Jurkat, Clone E6-1 (cell line): ENCODE measurements at places on chromosomes 7 and 10.

DNA sequence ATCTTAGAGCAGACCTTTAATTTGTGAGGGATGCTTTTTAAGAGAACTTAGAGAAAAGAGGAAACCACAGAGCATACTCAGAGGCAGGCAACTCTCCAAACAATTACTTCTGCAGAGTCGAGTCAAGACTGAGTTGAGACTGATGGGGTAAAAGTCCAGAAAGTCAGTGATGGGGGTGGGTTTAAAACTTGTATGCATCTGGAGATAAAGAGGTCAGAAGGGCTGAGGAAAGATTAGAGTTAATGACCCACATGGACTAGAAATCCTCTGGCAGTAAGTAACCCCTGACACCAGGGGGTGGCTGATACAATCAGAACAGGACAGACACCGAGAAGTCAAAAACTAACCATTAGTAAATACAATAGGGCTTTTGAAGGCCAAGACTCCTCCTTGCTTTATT lies 42.4 kb upstream of the SEPTIN7 start:
- DNase-seq: no peak

GRCh38 chr7:116565981-116566380 lies 41.1 kb downstream of the CAV1 start:
- DNase-seq: no peak

- DNase-seq: no peak
Observed at GRCh38 chr10:120111628-120112027, 219.1 kb downstream of the SEC23IP start.

DNA sequence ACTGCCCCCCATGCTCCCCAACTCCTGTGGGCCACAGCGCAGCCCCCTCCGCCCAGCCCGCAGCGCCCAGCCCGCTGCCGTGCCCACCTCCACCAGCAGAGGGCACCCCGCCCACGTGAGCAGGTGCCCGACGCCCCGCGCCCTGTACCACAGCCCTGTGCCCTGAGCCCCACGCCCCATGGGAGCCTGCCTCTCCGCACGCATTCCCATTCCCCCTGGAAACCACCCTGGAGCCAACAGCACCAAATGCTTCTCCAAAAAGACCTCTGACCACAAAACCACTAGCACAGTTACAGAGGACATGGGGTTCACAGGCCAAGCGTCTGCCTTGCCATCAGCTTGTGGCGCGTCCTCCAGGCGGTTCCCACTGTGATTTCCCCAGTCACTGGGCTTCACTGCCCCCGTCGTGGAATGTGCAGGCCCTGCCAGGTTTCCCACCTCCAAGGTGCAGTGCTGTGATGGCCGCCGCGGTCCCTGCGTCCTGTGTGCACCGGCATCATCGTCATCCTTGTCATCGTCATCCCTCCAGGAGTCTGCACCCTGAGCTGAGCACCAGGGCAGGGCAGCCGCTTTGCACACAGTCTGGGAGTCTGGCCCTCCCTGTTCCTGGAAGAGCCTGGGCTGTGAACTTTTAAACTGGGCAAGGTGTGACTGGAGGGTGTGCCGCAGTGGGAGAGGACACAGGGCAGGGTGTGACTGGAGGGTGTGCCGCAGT lies 61.7 kb downstream of the PWWP2B start:
- DNase-seq: no peak

DNA sequence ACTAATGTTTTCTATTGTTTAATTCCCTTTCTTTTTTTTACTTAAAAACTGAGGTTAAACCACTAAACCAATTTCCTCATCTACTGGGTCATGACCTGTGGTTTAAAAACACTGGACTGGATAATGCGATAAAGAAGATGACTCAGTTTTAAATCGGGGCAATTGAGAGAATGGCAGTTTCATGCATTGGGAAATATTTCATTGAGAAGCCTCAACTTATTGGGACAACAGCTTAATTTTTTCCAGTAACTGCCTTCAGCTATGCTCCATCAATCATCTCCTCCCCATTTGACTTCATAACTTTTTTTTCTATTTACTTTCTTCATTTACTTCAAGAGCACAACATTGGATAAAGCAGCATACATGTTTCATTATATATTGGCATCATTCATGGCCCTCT lies 61.8 kb upstream of the MET start:
- no peak for DNase-seq

- DNase-seq: no peak
Observed at GRCh38 chr10:111357859-111358258, 281.0 kb downstream of the ADRA2A start.

DNA sequence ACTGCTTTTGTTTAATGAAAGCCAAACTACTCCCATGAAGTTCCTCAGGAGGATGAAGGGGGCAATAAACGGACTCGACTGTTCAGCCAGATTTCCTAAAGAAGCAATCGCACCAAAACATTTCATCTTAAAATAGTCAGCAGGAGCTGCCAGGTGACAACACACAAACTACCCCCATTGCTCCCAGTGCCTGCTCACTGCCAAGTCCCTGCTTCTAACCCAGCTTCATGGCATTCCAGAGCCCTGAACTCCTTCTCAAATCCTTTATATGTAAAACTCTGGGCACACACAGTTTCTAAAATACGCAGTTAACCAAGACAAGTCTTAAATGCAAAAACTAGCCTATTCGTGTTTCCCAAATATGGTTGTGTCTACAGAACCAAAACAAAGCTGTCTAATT lies 110.0 kb downstream of the SORBS1 start:
- no peak for DNase-seq

GRCh38 chr10:73886661-73887293 lies 12.4 kb upstream of the CAMK2G start:
- DNase-seq: no peak

GRCh38 chr10:113644185-113645120 lies 19.4 kb downstream of the NRAP start:
- no peak for DNase-seq

GRCh38 chr7:24472093-24472492 lies 101.2 kb upstream of the PALS2 start:
- no peak for DNase-seq

DNA sequence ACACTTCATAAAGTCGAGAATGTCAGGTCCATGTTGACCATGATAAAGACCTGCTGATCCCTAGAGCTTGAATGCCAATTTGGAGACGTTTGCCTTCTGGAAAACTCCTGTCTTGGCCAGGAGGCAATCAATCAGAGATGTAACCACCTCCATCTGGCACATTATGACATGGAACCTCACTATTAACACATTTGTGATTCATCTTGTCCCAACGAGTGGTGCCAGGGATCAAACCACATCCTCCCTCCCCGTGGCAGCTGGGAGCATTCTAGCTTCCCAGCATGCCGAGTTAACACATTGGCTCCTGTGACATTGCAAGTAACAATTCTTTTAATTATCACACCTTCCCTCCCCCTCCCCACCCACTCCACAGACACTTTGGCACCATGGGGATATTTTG lies 84.0 kb upstream of the PPP1R17 start:
- no peak for DNase-seq

DNA sequence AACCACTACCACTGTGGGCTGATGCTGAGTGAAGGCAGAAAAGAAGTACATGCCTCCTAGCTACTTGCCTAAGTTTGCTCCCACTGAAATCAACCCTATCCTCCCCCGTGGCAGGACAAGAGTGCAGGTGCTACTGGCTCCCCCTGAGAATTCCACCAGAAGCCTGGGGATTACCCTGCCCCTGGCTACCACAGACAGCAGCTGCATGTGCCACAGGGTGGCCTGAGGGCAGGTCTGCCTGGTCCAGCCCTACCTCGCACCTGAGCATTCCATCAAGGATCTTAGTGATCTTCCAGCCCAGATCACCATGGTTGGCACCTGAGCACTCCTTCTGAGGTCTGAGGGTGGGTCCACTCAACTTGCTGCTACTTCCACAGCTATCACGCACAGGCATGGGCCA lies 176.4 kb upstream of the SMIM30 start:
- DNase-seq: no peak
